ENCODE measurements at places on chromosomes 5 and 9.
A peak's percentile ranks its signal among the peaks of the same experiment; 100 is the strongest.

GRCh38 chr5:128687930-128688329 lies 149.9 kb upstream of the FBN2 start:
- no peak for DNase-seq

GRCh38 chr9:107737987-107738743 lies 248.6 kb upstream of the KLF4 start:
- DNase-seq, result no peak

- DNase-seq, result no peak
Observed at GRCh38 chr5:124056991-124057723, 545.2 kb downstream of the CSNK1G3 start.

DNA sequence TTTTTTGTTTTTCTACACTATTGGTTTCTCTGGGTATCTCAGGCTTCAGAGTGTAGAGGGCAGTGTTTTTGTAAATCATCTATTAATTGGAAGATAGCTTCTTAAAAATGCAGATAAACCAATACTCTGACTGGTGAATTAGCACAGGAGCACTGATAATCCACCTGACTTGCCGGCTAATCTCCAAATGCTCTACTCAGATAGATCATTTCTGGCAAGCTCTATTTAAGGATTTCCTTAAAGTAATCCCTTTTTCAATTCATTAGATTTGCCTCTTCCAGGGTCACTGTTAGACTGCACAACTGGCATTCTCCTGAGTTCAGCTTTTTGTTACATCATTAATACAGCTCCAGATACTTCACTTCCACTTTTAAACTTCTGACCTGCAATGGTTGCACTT lies 1390.3 kb upstream of the NUDT12 start:
- no peak for DNase-seq

GRCh38 chr5:1666812-1667588 lies 132.6 kb downstream of the MRPL36 start:
- DNase-seq, result peak; percentile 31

DNA sequence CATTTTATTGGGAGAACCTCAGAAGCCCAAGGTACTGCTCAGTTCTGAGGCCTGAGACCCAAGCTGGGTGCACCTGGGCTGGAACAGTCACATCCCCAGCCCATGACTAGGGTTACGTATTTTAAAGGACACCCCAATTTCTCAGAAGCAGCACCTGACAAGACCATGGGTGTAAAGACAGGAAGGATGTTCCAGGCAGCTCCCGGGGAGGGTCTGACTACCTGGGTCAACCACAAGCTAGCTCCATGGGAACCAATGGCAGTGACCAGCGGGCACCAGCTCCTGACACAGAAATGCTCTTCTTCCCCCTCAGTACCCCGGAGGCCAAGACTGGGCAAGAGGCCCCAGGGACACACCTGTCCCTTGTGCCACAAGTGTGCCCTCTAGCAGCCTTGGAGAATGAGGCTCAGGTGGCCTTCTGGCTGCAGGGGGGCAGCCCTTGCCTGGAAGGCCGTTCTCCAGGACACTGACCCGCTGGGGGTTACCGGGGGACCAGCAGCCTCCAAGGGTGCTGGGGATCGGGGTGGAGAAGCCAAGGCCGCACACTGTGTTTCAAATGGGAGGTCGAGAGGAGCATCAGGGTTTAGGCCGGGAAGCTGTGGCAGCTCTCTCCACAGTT lies 52.6 kb downstream of the IPPK start:
- no peak for DNase-seq

GRCh38 chr5:32461441-32462120 lies 17.0 kb upstream of the ZFR start:
- no peak for DNase-seq

- no peak for DNase-seq
Observed at GRCh38 chr5:132232465-132232864, 4.8 kb upstream of the P4HA2 start.

- DNase-seq, result no peak
Observed at GRCh38 chr9:132997591-132997990, 19.1 kb downstream of the GFI1B start.

DNA sequence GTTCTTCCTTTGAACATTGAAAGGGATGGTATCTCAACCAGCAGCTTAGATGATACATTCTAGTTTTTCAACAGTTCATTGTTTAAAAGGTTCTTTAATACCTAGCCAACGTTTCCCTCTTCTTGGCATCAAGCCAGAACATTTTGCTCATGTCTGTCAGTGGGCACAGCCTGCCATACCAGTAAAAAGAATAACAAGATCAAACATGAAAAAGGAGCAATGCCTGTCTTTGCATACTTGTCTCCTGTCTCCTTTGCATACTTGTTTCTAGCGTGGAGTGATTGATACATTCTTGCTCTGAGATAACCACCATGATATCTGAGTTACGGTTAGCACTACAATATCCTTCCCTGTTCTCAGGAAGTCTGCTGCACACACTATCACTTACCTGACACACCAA lies 248.6 kb upstream of the DAPK1 start:
- no peak for DNase-seq

DNA sequence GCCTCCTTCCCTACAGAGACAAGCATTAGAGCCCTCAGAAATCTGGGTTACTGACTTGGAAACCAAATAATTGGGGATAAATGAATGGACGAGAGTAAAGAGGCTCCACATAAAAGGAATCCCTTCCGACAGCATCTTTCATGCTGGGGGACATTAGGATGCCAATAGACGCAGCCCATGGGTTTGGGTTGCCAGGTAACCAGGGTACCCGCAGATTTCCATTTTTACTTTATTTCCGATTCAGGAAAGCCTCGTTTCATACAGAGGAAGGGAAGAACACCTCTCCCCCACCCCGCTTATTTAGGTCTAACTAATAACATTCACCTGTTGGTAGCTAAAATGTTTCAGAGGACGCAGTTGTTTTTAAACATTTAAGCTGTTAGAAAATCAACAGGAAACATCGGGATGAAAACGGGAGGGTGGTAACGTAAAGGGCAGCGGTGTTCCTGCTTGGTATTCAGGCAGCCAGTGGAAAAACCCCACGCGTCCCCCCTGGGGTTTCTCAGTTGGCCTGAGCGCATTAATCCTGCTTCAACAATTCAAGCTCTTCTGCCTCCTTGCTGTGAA lies 179.5 kb downstream of the YTHDC2 start:
- no peak for DNase-seq

- DNase-seq, result no peak
Observed at GRCh38 chr9:128188209-128188608, 3.2 kb downstream of the CIZ1 start.

- no peak for DNase-seq
Observed at GRCh38 chr9:135480071-135480939, 723 bp downstream of the PPP1R26 start.

- no peak for DNase-seq
Observed at GRCh38 chr5:140339636-140340035, 6.8 kb downstream of the HBEGF start.

DNA sequence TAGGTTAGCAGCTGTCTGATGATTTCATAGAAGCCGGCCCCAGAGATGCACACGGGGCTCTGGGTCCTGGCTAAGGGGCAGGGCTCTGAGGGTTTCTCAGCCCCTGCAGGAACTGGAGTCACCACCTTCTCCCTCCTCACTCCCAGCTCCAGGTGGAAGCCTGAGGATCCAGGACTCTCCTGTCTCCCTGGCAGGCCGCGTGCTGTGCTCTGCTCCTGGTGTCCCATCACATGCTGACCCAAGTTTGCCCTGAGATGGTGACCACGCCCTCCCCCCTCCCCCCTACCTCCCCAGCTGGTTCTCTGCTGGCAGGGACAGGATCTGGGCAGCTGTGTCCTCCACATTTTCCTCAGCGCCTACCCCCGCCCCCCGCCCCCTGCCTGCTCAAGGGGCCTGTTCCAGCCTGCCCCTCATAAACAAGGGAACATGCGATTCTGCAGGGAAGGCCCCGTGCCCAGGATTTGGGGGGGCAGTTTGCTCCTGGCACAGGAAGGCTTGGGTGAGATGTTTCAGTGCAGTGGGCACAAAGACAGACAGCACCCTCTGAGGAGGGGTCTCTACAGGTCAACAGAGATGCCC lies 87.4 kb downstream of the PSD2 start:
- DNase-seq, result no peak

- no peak for DNase-seq
Observed at GRCh38 chr9:68577774-68578591, 37.3 kb upstream of the TMEM252 start.

DNA sequence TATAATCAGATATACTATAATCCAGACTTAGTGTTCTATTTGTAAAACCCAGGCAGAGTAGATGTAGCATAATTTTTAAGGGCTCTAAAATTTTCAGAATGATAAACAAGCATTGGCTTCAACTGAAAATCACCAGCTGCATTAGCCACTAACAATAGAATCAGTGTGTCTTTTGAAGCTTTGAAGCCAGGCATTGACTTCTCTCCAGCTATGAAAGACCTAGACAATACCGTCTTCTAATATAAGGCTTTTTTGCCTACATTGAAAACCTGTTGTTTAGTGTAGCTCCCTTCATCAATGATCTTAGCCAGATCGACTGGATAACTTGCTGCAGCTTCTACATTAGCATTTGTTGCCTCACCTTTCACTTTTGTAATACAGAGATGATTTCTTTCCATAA lies 1877.3 kb upstream of the ACO1 start:
- DNase-seq, result no peak

GRCh38 chr5:133147411-133147810 lies 95.6 kb downstream of the HSPA4 start:
- DNase-seq, result no peak

- no peak for DNase-seq
Observed at GRCh38 chr9:15697446-15697851, 144.6 kb downstream of the CCDC171 start.

- DNase-seq, result no peak
Observed at GRCh38 chr9:16202914-16203728, 650.3 kb downstream of the CCDC171 start.

- no peak for DNase-seq
Observed at GRCh38 chr5:67021031-67021430, 175.6 kb downstream of the CD180 start.

DNA sequence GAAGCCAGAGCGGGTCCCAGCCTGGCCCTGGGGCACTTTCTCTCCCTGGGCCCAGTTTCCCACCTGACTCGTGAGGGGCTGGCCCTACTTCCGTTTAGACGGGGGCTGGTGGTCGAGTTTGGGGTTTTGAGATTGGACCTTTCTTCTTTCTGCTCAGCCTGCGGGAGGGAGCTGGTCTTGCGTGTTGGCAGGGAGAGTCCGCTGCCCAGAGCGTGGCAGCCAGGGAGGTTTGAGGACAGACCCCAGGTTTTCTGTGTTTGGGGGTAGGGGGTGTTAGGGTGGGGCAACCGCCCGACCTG lies 6.0 kb upstream of the PITX1 start:
- no peak for DNase-seq

DNA sequence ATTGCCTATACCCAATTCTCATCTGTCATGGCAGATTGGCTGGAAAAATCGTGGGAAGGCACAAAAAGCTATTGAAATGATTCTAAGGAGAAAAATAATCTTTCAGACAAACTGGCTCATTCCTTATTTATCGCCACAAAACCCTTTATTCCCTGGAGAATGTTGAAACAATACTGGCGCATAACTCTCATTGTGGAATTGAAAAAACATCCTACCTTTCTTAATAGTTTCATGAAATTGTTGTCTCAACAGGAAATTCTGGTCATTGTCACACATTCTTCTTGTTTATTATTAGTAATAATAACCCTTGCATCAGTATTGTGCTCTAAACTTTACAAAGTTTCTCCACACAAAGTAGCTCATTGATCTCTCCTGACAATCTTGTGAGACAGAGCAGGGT lies 48.9 kb upstream of the COL15A1 start:
- DNase-seq, result no peak

- DNase-seq, result peak; percentile 48
Observed at GRCh38 chr5:150411245-150411979, 1.3 kb downstream of the CD74 start.

GRCh38 chr9:109811876-109812275 lies 31.9 kb downstream of the PALM2AKAP2 start:
- DNase-seq, result no peak

DNA sequence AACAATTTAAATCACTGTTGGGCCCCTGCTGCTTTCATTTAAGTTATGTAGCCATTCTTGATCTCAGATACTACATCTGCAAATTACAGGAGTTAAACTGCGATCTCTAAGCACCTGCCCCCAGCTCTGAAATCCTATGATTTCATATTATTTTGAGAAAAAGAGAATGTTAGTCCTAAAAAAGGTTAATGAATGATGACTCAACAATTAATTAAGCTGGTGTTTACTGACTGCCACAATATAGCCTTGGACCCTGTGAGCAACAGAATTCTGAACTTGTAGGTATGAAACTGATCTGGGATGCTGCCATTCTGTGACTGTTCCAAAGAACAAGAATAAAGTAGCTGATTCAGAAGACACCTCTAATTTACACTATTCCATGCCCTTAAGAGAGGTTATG lies 124.4 kb upstream of the FBXL7 start:
- DNase-seq, result no peak

DNA sequence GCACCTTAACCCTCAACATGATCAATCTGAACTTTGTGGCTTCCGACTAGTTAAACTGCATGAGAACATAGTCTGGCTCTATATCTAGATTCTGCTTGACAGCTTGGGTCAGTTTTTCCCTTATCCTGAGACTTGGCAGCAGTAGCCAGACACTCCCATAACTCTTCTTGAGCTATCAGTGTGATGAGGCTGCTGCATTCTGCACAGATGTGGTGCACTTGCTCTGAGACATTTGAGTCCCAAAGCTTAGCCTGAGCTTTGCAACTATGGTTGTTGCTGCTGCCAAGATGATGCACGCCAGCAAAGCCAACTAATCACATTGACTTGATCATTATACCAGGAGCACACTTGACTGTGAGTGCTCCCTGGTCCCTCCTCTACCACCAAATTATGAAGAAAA lies 36.2 kb downstream of the MOCS2 start:
- DNase-seq, result no peak

DNA sequence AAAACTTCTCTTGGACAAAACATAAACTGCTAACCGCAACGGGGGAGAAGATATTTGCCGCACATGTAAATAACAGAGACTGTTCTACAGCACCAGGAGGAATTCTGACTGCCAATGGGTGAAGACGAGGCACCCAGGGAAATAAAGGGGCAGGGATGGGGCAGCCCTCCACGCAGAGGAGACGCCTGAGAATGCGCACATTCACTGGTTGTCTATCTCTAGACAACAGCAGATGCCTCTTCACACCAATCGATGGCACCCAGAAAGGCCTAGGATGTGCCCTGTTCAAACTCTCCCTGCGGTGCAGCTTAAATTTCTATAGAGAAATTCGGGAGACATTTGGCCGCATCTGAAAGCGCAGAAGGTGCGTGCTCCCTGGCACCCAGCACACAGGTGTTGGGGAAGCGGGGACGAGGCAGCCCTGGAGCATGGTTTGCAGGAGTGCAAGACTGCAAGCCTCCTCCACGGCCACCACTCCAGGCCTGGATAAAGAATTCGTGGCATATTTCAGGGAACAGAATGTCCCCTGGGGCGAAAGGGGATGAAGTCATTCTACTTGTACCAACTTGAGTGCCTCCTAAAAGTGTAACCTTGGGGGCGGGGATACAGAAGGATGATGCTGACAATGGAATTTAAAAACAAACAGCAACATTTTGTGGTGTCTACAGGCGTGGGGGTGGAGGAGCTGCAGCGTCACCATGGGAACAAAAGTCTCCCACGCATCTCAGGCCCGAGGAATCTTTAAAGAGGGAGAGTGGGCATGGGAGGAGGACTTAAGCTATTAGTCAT lies 6.3 kb upstream of the IRX2 start:
- DNase-seq, result no peak

All from activated CD4-positive, alpha-beta T cell treated with anti-CD3 and anti-CD28 coated beads for 1 hour (primary cell).